Non-pigmented ciliary epithelial cell (primary cell): ENCODE measurements at places on chromosomes 5 and 9.

GRCh38 chr9:121358751-121359150, 11.3 kb downstream of the STOM start:
- DNase-seq = no peak

GRCh38 chr5:34690898-34691297, 34.8 kb downstream of the RAI14 start:
- no peak for DNase-seq

DNA sequence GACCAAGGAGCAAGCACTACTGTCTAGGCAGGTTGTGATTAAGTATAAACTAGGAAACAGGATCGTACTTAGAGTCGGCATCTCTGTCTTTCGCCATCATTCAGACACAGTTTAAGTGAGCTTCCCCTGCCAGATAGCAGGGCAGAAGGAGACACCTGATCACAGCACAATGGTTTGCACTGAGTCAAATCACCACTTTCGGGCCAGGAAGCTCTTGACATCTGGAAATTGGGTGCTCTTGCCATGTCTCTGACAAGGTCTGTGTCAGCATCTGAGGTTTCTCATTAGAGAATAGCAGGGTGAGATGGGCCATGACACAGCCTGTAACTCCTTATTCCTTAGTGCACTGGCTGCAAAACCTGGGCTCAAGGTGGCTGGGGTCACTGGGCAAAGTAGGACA, 8.3 kb downstream of the ADRB2 start:
- no peak for DNase-seq

DNA sequence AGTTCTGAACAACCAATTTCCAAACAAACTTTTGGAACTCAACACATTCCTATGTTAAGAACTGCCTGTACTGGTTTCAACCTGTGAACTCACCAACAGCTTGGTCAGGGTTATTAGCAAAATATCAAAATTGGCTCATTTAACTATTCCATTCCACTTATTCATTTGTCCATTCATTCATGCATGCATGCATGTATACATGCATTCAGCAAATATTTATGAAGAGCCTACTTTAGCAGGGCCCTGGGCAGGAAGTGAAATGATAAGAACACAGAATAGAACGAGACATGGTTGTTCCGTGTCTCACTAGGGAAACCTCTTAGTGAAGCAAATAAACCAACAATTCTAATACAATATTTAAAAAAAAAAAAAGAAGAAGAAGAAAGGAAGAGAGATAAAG, 107.4 kb downstream of the GLIS3 start:
- no peak for DNase-seq

DNA sequence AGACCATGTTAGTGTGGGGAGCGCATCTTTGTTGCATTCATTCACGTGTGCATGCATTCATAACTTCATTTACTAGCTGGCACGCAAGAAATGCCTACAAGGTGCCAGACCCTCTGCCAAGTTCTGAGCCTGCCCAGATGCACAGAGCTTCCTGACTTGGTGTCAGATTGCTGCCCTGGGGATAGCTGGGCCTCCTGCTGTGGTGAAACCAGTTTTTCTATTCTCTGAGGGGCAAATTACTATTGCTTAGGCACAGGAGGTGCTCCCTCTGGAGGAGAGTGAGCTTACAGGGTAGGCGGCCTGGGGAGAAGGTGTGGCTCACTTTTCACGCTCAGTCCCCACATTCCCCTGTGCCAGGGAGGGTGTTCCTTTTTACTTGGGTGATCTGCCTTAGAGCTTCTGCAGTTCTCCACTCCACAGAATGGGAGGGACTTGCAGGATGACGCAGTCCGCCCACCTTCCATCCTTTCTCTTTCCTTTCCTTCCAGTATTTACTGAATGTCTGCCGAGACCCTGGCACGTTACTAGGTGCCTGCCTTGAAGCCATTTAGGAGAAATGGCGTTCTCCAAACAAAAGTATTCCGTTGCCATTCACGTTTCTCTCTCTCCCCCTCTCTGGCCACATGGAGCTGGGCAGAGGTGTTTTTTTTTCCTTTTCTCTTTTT, 27.9 kb upstream of the CTNNA1 start:
- no peak for DNase-seq

GRCh38 chr9:100098046-100098886, 534 bp downstream of the ERP44 start:
- no peak for DNase-seq

DNA sequence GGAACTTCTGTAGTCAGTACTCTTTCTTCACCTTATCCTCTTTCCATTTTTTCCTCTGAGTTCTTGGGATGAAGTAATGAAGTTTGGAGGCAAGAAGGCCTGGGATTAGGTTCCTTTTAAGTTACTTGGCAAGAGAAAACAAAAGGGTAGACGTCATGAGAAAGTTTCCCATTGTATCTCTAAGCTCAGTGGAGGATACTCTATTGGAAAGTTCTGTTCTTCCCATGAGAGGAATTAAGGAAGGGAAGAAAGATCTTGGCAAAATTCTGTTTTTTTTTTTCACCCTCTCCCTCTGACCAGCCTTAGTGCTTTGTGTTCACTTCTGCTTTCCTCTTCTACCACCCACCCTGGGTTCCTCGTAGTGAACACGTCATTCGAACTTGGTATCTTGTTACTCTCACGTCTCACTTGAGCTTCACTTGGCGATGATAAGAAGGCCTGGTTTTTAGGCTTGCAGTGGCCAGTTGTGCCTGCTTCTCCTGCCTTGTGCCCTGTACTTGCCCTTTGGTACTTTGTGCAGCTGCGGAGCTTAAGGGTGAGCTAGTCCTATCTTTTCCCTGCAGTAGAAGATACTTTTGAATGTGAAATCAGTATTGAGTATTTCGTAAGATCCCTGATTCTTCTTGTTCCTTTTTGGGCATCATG, 67.0 kb downstream of the ARHGAP26 start:
- no peak for DNase-seq

GRCh38 chr5:149953436-149954121, 7.0 kb upstream of the SLC26A2 start:
- DNase-seq = no peak

DNA sequence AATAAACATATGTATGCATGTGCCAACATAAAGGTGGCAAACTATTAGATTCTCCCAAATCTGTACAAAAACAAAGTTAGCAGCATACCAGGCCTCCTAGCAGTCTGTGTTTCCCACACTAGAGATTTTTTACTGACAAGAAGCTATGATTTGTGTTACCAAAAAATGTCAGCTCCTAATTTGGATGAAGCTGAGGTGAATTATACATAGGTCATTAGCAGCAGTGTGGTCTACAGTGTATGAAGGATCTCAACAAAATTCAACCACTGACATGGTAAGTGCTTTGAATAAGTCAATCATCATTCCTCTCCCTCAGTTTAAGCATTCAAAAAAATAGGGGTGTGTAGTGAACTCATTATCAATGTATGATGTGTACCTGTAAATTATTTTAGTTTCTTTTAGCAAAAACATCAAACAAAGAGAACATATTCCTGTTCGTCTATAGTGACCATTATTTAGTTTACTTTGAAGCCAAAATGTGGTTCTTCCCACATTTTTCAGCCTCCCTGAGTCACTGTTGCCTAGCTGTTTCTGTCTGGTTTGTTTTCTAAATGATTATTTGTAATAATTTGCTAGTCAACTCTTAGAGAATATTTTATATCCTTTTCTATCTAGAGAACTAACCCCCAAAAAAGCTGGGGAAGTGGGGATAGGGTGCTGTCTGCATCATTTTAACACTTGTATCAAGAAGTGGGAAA, 52.1 kb upstream of the RGMB start:
- DNase-seq = no peak

- DNase-seq = no peak
These were observed 26.2 kb upstream of the ZNF608 start for GRCh38 chr5:124772457-124773200.
